ENCODE measurements at places on chromosomes 3 and 15.

DNA sequence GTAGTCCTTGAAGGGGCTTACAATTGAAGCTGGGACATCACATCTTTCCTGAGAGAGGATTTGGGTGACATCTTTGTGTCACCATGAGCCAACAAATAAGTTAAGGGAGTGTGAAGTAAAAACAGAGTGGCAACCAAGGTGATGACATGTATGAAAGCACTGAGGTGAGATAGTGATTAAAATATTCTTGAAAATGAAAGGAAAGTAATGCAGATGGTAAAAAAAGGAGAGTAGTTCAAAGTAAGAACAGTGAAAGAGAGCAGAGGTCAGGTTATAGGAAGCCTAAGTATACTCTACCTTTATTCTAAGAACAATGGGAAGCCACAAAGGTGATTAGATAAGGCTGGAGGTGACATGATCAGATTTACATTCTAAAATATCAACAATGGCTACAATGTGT lies 486.1 kb downstream of the DIPK2A start:
- no peak for DNase-seq

DNA sequence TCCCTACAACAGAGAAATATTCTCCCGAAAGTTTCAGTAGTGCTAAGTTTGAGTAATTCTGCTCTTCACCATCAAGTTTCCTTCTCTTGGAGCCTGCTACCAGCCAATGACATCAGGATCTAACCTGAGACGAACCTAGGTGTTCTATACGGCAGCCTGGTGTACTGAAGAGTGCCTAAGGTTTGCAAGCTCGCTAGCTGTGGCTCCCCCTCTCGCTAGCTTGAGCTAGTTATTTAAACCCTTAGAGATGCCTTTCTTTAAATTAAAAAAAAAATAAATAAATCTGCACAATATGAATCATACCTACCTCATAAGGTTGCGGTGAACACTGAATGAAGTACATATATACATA lies 1.4 kb upstream of the COL8A1 start:
- DNase-seq: no peak

- DNase-seq: no peak
These were observed 795.4 kb upstream of the SEMA6D start for GRCh38 chr15:46921891-46922290.

DNA sequence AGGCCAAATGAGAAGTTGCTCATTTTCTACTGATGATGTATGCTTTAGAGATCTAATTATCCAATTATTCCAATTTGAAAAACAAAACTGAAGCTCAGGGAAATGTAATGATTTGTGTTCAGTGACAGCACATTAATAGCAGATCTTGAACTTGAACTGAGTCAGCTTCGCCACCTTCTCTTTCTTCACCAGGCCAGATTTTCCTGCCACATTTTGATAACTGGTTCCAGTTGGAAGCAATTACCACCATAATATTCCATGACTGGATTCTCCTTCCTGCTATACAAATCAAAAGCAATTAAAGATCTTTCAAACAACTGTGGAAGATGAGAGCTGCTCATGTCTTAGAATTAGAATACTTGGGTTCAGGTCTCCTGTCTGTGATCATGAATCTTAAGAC lies 334.1 kb downstream of the RBMS3 start:
- no peak for DNase-seq

GRCh38 chr3:137249311-137249940 lies 291.6 kb downstream of the IL20RB start:
- DNase-seq: no peak

GRCh38 chr3:72230774-72231379 lies 445.9 kb upstream of the PROK2 start:
- no peak for DNase-seq

GRCh38 chr3:139332092-139332491 lies 11.7 kb upstream of the MRPS22 start:
- no peak for DNase-seq

DNA sequence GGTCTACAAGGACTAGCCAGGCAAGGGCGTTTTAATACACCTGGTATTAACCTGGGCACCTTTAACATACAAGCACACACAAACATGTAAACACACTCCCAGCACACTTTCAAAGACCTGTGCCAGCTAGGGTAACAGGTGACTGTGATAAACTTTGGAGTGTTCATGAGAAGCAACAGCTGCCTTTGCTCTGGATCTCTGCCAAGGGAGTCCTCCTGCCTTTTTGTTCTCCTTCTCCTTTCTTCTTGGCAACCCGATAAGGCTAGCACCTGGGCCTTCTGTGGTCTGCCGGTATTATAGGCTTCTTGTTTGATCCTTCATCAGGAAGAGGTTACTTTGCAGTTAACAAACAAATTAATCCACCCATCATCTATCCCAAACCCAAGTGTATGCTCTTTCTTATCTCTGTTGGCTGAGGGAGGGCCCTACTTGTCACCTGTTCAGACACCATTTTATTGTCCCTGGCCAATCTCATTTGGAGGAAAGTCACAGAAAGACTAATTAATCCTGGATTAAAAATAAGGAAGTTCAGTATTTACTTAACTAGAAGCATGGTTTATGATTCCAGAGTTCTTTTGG lies at the start of gene RETNLB:
RETNLB (minus strand) TSS at position 7 of the 579 bp plus-strand sequence. CDS start 225 bp downstream, outside the sequence.
- DNase-seq: no peak

DNA sequence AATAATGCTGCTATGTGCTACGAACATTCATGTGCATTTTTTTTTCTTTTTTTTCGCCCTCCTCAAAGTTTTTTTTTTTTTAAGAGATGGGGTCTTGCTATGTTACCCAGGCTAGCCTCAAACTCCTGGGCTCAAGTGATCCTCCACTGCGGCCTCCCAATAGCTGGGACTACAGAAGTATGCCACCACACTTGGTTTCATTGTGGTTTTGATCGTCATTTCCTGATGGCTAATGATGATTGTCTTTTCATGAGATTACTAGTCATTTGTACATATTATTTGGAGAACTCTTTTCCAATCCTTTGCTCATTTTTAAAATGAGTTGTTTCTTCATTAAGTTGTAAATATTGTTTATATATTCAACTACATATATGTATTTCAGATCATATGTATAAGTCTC lies 48.8 kb downstream of the FBXO22 start:
- no peak for DNase-seq

DNA sequence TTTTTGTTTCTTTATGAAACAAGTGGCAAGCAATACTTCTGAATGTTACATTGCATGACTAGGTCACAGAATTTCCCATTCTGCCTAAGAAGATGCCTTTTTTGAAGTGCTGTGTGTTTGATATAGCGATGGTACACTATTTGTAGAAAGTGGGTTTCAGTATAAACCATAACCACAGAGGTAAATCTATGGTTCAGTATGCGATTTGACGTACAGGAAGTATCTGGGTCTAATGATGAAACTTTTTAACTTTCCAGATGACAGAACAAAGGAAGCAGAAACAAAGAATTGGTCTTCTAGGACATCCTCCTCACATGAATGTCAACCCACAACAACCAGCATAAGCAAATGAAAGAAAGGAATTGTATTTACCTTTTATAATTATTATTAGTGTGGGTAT lies 133.4 kb upstream of the BHLHE40 start:
- DNase-seq: no peak

GRCh38 chr15:83063551-83063950 lies 3.5 kb downstream of the BTBD1 start:
- DNase-seq: no peak

DNA sequence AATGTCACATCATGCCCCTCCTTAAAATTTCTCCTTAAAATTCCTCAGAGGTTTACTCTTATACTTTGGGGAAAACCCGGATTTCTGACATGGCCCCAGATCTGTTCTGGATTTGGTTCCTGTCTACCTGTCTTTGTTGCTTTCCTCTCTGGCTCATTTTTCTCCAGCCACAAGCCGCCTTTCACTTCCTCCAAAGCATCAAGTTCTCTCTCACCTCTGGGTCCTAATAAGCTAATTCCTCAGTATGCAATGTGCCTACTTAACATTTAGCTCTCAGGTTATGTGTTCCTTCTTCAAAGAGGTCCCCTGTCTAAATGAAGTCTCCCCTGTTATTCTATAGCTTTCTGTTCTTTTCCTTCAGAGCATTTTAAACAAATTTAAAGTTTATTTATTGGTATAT lies 16.1 kb downstream of the HMG20A start:
- no peak for DNase-seq

DNA sequence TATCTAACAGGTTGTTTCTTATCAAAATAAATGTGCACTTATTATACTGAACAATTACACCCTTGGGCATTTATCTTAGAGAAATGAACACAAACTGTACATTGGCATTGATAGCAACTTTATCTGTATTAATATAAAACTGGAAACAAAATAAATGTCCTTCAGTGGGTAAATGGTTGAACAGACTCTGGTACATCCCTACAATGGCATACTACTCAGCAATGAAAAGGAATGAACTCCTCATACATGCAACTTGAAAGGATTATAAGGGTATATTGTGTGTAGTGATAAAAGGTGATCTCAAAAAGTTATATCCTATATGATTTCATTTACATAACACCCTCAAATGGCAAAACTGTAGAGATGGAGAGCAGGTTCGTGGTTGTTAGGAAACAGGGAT lies 23.7 kb upstream of the DLG1 start:
- DNase-seq: no peak

DNA sequence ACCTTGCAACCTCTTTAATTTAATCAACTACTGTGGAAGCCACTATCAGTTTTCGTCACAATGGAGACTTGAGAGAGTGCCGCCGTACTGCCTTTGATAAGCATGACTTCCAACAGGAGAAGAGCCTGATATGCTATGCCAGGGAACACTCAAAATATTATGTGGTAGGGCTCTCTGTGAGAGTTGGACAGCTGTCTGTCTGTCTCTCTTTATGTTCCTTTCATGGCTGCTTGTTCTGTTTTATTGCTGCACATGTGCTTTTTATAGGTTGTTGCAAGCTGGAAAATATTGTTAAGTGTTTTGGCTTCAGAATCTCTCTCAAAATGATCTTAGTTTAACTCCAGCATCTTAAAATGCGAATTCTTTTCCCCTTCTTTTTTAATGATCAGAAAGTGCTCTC lies 249.4 kb upstream of the RARB start:
- no peak for DNase-seq

DNA sequence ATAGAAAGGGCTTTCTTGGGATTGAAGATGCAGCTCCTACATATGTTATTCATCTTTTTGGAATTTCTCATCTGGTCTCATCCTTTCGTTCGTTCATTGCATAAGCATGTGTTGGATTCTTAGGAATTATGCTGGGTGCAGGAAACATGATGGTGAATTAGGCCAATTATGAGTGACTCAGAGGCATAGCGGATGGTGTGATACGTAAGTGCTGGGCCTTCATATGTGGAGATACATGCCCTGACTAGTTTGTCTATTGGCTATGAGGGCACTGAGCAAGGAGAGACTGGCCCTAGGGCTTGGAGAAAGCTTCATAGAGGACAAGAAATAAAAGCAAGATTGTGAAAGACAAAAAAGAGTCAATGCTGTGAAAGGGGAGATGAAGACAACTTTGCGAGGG lies 235.1 kb downstream of the MYRIP start:
- DNase-seq: no peak

DNA sequence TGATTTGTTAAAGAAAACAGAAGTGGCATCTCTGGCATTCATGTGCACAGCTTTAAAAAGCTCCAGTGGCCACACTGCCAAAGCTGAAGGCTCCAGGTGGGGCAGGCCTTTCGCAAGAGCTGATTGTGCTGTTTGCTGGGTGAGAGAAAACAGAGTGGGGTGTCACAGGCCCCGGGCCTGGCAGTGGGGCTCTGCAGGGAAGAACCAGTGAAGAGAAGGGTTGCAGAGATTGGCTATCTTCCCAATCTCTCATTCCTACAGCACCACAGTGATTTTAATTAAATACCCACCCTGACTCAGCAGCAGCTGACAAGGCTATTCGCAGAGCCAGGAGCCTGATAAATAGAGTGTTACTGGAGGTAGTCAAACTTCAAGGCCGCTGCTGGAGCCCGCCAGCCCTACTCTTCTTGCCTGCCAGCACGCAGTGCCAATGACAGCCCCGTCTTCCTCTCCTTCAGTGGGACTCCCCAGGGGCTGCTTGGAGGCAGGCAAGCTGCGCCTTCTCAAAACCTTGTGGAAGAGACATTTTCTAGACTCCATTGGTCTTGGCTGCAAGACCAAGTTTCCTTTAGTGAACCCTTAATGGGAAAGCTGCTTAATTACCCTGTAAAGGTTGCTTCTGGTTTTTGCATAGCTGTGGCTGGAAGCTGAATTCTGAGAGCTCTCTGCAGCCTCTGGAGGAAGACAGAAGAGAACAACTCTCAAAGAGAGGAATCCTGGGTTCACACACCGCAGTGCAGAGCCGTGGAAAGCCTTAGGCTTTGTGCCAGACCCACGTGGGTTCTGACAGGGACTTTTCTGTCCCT lies 225.8 kb upstream of the SLCO3A1 start:
- DNase-seq: no peak

DNA sequence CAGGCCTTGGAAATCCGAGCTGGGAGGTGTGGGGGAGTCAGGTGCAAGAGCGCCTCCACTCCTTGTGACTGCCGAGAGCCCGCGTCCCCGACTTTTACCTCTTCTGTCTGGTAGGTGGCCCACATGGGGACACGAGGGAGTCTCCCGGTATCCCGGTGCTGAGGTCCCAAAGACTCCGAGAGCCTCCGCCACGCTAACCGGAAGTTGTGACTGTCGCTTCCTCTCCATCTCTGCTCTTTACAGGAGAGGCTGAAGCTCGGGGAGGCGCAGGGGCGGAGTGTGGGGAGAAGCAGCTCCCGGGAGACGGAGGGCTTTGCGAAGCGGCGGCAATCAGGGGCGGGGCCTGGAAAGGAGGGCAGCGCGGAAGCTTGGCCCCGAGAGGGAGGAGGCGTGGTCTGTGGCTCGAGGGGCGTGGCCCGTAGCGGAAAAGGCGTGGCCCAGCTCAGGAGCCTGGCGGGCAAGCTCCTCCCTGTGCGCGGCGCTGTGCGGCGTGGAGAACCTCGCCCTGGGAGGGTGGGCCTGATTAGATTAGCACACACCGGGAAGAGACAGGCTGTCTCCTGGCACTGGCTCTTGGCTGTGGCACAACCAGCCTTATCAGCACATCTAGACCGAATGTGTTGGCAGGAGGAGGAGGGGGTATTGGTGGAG lies 143.9 kb downstream of the GABRB3 start:
- no peak for DNase-seq

- no peak for DNase-seq
These were observed 80.2 kb downstream of the WNT5A start for GRCh38 chr3:55406696-55407425.

GRCh38 chr15:83733691-83734090 lies 79.8 kb downstream of the ADAMTSL3 start:
- no peak for DNase-seq

GRCh38 chr3:127254033-127254644 lies 33.7 kb downstream of the PRR20G start:
- DNase-seq: no peak

DNA sequence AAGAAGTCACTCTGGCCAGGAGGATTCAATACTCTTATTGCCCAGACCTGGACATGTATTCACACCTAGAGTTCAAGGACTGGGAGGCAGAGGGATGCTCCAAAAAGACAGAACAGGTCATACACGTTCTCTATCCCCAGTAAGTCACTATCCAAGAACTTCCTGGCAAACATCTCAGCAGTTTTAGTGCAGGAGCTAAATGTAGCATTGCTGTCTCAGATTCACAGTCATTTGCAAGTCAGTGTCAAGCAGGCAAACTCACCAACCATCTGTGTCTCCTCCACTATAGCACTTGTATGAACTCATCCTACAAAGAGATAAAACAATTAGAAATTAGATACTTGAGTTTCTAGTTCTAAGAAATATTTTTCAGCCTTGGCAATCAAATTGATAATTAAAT lies 38.4 kb downstream of the ABHD17C start:
- DNase-seq: no peak
